HepG2 (cell line): ENCODE measurements at places on chromosomes 7 and 10. TPM values are rescaled to one million over a fixed set of nuclear protein-coding genes. Genes with fewer than 3 reads are reported as not detected.
A peak's percentile ranks its signal among the peaks of the same experiment; 100 is the strongest.

DNA sequence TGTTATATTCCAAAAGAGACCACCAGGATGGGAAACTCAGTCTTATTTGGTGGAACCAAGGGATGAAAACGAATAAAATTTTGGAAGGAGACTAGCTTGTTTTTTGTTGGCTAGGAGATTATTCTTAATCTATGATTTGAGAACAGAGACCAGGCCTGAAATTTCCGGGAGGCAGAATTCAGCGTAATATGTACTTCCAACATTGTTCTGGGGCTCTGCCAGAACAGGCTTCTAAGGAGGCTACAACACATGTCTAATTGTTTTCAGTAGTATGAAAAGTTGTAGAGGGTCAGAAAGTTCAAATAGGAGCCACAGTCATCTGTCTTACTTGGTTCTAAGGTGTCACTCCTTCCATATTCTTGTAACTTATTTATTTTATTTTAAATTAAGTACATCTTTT, 1.7 kb downstream of the DDX21 start:
- peaks cover 32% of the 10 kb centered on the region for H3K4me1 ChIP-seq
- H3K27ac ChIP-seq = peak overlapping the region; percentile 91
- H3K36me3 ChIP-seq = peaks cover 14% of the 10 kb centered on the region
- no peaks in the 10 kb centered on the region; the same call in 2 of the 3 replicates for H3K27me3 ChIP-seq
- DNase-seq = no peak

DNA sequence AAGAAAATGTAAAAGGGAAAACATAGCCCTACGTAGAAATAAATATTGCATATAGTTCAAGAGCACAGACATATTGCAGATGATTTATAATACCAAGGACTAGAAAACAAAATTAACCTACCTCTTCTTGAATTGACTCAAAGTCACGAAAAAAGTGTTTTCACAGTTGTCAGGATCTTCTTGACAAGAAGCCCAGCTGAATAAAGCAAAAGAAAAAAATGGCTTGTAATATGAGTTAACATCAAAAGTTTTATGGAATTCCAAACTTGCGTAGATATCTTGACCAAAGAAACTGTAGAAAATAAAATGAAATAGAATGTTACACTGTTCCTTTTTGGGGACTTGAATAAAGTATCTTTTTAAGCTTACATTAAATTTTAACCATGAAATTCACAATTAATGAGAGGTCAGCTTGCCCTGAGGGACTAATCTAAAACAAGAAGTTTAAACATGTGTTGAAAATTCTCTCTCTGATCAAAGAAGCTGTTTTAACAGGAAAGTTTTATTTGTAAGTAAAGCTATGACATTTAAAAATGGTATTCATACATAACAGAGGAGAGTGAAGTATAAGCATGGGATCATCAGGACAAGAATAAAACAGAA, 133.1 kb upstream of the SEMA3C start:
- H3K4me1 ChIP-seq = no peaks in the 10 kb centered on the region
- no peak overlapping the region for H3K27ac ChIP-seq
- no peak overlapping the region for H3K4me3 ChIP-seq
- no peak for DNase-seq
- no peaks in the 10 kb centered on the region for H3K36me3 ChIP-seq

- H3K36me3 ChIP-seq = no peaks in the 10 kb centered on the region
- no peaks in the 10 kb centered on the region for H3K27me3 ChIP-seq
- no peak for DNase-seq
Observed at GRCh38 chr7:54345746-54346145, 196.4 kb upstream of the VSTM2A start.

GRCh38 chr7:75690121-75690523, 48.6 kb downstream of the HIP1 start:
- no peak overlapping the region for H3K4me3 ChIP-seq
- H3K36me3 ChIP-seq = no peaks in the 10 kb centered on the region
- H3K27ac ChIP-seq = no peak overlapping the region

- H3K4me3 ChIP-seq = peak overlapping the region; percentile 91
- peak overlapping the region; percentile 96 for H3K27ac ChIP-seq
- H3K27me3 ChIP-seq = no peaks in the 10 kb centered on the region
Observed at GRCh38 chr7:23468526-23469149, 1.7 kb downstream of the IGF2BP3 start.

- peaks cover 3% of the 10 kb centered on the region for H3K4me1 ChIP-seq
- peaks cover 5% of the 10 kb centered on the region for H3K36me3 ChIP-seq
- no peaks in the 10 kb centered on the region for H3K27me3 ChIP-seq
- DNase-seq = no peak
- no peak overlapping the region for H3K27ac ChIP-seq
Observed at GRCh38 chr7:116840256-116840655, 22.1 kb upstream of the CAPZA2 start.

GRCh38 chr10:26064106-26064505, 130.1 kb downstream of the MYO3A start:
- no peak for DNase-seq
- H3K27ac ChIP-seq = no peak overlapping the region
- no peaks in the 10 kb centered on the region for H3K4me1 ChIP-seq
- no peaks in the 10 kb centered on the region for H3K36me3 ChIP-seq

DNA sequence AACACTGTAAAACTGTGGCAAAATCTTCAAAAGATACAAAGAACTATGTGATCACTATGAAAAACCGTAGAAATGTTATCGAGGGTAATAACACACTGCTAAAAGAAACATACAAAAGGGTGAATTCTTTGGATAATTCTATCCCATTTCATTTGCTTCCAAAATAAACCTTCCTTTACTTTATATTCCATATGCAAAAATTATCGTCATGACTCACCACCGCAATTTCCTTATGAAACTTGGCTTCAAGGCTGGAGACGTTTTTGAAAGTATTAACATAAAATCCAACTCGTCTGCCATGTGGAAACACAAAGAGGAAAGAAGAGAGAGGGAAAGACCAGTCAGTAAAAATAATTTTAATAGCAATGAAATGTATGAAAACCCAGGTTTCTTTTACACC, 165.2 kb downstream of the AMPH start:
- no peak overlapping the region for H3K27ac ChIP-seq
- H3K36me3 ChIP-seq = no peaks in the 10 kb centered on the region
- H3K4me1 ChIP-seq = no peaks in the 10 kb centered on the region
- no peak for DNase-seq

DNA sequence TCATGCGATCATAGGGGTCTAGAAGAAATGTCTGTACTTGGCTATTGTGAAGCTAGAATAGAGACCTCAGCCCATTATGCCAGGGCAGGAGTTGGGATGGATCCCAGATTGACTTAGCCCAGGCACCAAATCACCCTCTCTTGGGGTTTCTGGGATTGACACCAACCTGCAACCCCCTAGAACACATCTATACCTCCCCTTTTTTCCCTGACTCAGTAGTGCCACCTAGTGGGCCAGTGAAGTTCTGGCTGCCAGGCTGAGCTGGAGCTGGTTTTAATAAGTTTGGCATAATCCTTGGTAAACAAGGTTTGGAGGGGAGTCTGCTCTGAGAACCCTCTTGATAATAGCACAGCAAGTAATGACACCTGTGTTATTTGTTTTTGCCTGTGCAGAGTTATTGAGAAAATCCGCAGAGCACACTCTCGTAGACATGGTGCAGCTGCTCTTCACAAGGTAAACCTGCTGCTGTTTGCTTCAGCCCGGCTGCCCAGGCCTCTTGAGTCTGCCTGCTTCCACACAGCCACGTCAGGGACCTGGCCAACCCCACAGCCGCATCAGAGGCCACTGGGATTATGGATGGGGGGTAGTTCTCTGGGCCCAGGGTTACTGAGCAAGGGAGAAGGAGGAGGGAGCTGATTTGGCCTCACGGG, 43.3 kb upstream of the NFKB2 start:
- peak; percentile 51 for DNase-seq

DNA sequence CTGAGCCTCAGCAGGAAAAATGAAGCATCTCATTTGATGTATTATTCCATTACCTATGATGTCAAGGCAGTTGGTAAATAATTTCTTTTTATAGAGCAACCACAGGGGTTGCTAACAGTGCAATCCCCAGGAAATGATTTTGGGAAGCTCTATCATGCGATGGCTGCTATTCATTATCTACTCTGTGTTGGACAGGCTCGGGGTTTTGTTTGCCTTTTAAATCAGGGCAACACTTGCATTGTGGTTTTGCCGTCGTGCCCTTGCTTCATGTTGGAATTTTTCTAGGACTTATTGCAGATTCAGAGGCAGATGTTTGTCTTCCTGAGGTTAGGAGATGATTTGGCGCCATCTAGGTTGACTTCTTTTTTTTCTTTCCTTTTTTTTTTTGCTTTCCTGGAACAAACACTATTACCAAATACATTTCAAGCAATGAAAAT, 128.4 kb downstream of the BICC1 start:
- no peaks in the 10 kb centered on the region for H3K36me3 ChIP-seq
- H3K27me3 ChIP-seq = no peaks in the 10 kb centered on the region

The TAS2R5 gene
- total RNA-seq = 0.65 and 1.7 TPM in 2 replicates

The VWDE gene
- 0.14 and 0.27 TPM in 2 replicates for total RNA-seq

The ADARB2 gene
- total RNA-seq = not detected in 2 replicates
